ENCODE measurements at places on chromosomes 11 and 22. TPM values are rescaled to one million over a fixed set of nuclear protein-coding genes. Genes with fewer than 3 reads are reported as not detected.

The DNAJB7 gene
- not detected for total RNA-seq

The GLYAT gene
- total RNA-seq: not detected

The MIOX gene
- not detected for total RNA-seq

The MS4A6A gene
- total RNA-seq: not detected

The OR52I1 gene
- total RNA-seq: not detected

The WBP2NL gene
- total RNA-seq: not detected

The CRYBB2 gene
- not detected for total RNA-seq

The GPHA2 gene
- total RNA-seq: not detected

The AMOTL1 gene
- 38.1 TPM for total RNA-seq

The OR9G4 gene
- total RNA-seq: not detected

The CARNS1 gene
- 0.05 TPM for total RNA-seq

The MPPED2 gene
- total RNA-seq: not detected

The IGLL1 gene
- total RNA-seq: not detected

The SESN3 gene
- 0.06 TPM for total RNA-seq

The VPS37C gene
- 16.6 TPM for total RNA-seq

The BIRC3 gene
- total RNA-seq: 0.50 TPM

The SOX6 gene
- total RNA-seq: 4.8 TPM

The FAM118A gene
- 10.8 TPM for total RNA-seq

The MUC5AC gene
- not detected for total RNA-seq

The OTOG gene
- total RNA-seq: not detected

The SCARF2 gene
- total RNA-seq: 73.8 TPM
